ENCODE measurements at places on chromosomes 3 and 15. TPM values are rescaled to one million over a fixed set of nuclear protein-coding genes. Genes with fewer than 3 reads are reported as not detected.

SUCNR1 gene
- not detected for total RNA-seq

ITIH3 gene
- total RNA-seq: not detected

SNTN gene
- not detected for total RNA-seq

ALG1L2 gene
- total RNA-seq: 1.7 TPM

CSPG4 gene
- 5.0 TPM for total RNA-seq

IQCF5 gene
- total RNA-seq: not detected

ITPKA gene
- total RNA-seq: 0.07 TPM

GPR27 gene
- 10.1 TPM for total RNA-seq

TMCO5A gene
- not detected for total RNA-seq

TRH gene
- 0.59 TPM for total RNA-seq

AADACL2 gene
- total RNA-seq: not detected

CLRN1 gene
- 0.22 TPM for total RNA-seq

CPA3 gene
- total RNA-seq: not detected

SPATA12 gene
- total RNA-seq: not detected

IMPG2 gene
- 0.04 TPM for total RNA-seq

PIERCE2 gene
- 1.5 TPM for total RNA-seq

DNAH1 gene
- 0.48 TPM for total RNA-seq

CSTA gene
- not detected for total RNA-seq

ITIH1 gene
- not detected for total RNA-seq

AHSG gene
- total RNA-seq: not detected

ZNF774 gene
- total RNA-seq: 0.55 TPM

GOLGA8G gene
- not detected for total RNA-seq

NEK10 gene
- 0.30 TPM for total RNA-seq

GRAMD1C gene
- 1.0 TPM for total RNA-seq

UTS2B gene
- total RNA-seq: 0.28 TPM

LRRC31 gene
- not detected for total RNA-seq

SORD gene
- total RNA-seq: 58.4 TPM

All from H7 (cell line).